COLO829 (cell line): ENCODE measurements at places on chromosomes 5 and 9.

- no peak for DNase-seq
These were observed 11.6 kb downstream of the COL27A1 start for GRCh38 chr9:114166614-114167572.

- DNase-seq = no peak
These were observed 14.9 kb upstream of the PCSK1 start for GRCh38 chr5:96447949-96448348.

- DNase-seq = no peak
These were observed 34.2 kb downstream of the ADAMTS2 start for GRCh38 chr5:179311091-179311470.

- DNase-seq = no peak
These were observed 117.8 kb downstream of the TLR4 start for GRCh38 chr9:117821954-117822353.

DNA sequence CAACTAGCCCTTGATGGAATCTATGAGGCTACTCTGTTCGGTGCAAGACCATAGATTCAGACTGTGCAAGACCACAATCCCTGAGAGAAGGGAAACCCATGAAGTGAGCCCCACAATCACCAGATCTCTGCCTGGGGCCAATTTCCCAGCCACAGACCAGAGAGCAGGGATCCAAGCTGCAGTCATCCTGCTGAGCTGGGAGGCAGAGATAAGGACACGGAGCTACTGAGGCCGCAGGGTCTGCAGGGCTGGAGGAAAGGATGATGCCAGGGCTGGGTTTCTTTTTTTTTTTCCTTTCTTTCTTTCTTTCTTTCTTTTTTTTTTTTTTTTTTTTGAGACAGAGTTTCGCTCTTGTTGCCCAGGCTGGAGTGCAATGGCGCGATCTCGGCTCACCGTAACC lies 47.7 kb upstream of the FUBP3 start:
- DNase-seq = no peak

GRCh38 chr5:28374492-28374967 lies 1336.1 kb upstream of the CDH9 start:
- DNase-seq = no peak

- no peak for DNase-seq
These were observed 455 bp downstream of the KIF20A start for GRCh38 chr5:138179277-138179857.
